Mesenteric fat pad (tissue), 1 donor: ENCODE measurements at places on chromosomes 12 and 14.
A peak's percentile ranks its signal among the peaks of the same experiment; 100 is the strongest.

- no peak for DNase-seq
Measured at GRCh38 chr12:102800565-102800964, 116.5 kb downstream of the PAH start.

- DNase-seq = no peak
Measured at GRCh38 chr12:88393017-88393767, 187.1 kb downstream of the KITLG start.

DNA sequence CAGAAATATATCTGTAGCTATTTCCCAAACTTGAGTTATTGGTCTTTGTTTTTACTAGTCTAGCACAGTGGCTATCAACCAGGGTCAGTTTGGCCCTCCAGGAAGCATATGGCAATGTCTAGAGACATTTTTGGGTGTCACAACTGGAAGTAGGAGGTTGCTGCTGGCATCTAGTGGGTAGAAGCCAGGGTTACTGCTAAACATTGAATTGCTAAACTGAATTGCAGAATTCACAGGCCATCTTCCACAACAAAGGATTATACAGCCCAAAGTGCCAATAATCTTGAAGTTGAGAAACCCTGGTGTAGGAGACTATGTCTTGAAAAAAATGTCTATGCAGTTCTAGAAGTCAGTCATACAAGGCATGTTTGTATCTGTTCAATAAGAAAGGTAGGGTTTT lies 27.7 kb downstream of the ARHGAP5 start:
- no peak for DNase-seq

- DNase-seq = no peak
Measured at GRCh38 chr12:1719139-1719538, 28.3 kb downstream of the ADIPOR2 start.

GRCh38 chr12:3632754-3633153 lies 120.2 kb downstream of the CRACR2A start:
- DNase-seq = no peak

- no peak for DNase-seq
Measured at GRCh38 chr12:91210144-91210543, 27.5 kb upstream of the DCN start.

GRCh38 chr12:76020731-76021672 lies 10.6 kb downstream of the PHLDA1 start:
- DNase-seq = no peak

- peak; percentile 91 for DNase-seq
Measured at GRCh38 chr12:94650143-94651056, at the start of gene TMCC3. TSS of gene TMCC3 (minus strand) at chr12:94650557. CDS start at chr12:94650430, 127 bp downstream.

DNA sequence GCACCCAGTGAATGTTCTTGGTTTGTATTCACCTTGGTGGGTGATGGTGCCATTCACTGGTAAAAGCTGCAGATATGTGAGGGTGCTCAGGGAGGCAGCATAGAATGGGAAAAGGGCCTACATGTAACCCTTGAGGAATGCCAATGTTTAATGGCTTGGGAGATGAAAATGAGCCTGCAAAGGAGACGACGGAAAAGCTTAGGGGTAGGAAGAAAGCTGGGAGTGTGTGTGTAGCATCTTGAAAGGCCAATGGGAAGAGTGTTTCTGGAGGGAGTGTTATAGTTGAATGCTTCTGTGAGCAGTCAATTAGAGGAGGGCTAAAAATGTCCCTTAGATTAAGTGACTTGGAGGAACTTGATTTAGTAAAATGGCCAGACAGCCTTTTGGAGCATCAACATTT lies 24.9 kb downstream of the PPM1A start:
- no peak for DNase-seq

DNA sequence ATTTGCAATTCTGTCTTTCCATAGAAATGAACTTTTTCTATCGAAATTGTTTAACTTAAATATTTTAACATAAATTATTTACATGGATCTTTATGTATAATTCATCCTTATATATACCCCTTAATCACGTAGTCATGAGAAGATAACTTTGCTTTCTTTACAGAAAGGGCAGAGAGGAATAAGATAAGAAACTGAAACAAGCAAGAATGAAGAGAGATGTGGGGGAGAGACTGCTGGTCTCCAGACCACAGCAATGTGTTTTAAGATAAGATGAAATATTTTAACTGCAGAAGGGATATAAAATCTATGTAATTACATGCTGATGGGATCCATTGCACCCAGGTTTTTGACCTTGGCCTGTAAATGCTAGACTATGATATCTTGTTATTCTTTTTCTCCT lies 34.7 kb upstream of the DNM1L start:
- DNase-seq = no peak

DNA sequence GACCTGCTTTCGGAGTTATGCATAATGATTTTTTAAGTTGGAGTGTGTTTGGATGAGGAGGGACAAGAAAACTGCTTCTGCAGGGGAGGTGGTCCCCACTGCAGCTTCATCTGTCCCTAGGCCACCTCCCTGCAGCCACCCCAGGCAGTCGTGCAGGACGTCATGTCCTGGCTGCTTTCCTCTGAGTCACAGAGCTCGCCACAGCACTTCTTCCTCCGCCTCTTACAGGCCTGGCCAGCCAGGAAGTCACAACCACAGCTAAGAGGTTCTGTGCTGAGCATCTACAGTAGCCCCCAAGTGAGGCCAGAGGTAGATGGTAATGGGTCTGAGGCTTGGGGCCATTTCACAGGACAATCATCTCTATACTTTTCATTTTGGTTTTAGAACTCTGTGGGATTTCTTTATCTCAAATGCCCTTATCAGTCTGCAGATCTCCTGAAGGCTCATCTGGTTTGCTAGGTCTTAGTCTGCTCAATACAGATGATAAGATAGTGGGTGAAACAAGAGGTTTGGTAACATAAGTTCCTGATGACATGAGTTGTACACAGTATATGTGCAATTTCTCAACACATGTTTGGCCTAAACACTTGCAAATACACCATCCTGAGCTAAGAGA lies 106.4 kb downstream of the ARF6 start:
- DNase-seq = peak; percentile 92

GRCh38 chr12:22396735-22397134 lies 62.2 kb upstream of the ST8SIA1 start:
- DNase-seq = no peak

- DNase-seq = no peak
Measured at GRCh38 chr12:51421266-51421884, 3.3 kb upstream of the SLC4A8 start.

- DNase-seq = no peak
Measured at GRCh38 chr12:48454667-48455066, 17.7 kb upstream of the ANP32D start.

- no peak for DNase-seq
Measured at GRCh38 chr14:104048758-104049507, 36.6 kb upstream of the ASPG start.

GRCh38 chr14:65321370-65321875 lies 91.1 kb upstream of the FUT8 start:
- DNase-seq = no peak

- DNase-seq = no peak
Measured at GRCh38 chr12:16685107-16685506, 79.1 kb upstream of the LMO3 start.

- no peak for DNase-seq
Measured at GRCh38 chr14:34204774-34205173, 253.9 kb upstream of the EGLN3 start.

DNA sequence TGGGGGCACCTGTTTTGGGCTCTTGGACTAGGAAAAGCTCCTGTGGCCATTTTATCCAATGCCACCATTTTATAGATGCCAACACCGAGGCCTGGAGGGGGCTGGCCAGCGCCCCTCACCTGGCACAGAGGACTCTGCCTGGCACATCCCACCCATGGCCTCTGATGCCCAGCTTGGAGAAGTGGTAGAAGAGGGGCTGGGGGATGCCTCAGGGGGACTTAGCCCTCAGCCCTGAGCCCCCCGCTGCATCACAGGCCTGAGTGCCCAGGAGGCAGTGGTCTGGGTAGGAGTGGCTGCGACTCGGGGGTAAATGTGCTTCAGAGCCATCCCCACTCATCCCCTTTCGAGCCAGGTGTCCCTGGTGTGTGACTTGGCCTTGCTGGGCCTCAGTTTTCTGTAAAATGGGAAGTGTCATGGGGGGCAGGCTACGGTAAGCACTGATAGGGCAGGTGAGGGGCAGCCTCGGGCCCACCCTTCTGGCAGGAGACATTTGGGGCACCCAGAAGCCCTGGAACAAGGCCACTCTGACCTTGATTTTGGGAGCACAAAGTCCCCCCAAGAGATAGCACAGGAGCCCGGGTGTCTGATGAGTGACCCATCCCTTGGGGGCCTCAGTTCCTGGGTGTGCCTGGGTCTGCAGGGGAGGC lies 22.5 kb downstream of the SH2B3 start:
- DNase-seq = no peak

GRCh38 chr12:123001464-123001863 lies 21.0 kb downstream of the ARL6IP4 start:
- DNase-seq = no peak

GRCh38 chr12:106945261-106945851 lies 10.4 kb upstream of the TMEM263 start:
- DNase-seq = no peak

- DNase-seq = no peak
Measured at GRCh38 chr14:100552524-100553125, 34.6 kb downstream of the BEGAIN start.
